ENCODE measurements at places on chromosomes 2 and 18.

DNA sequence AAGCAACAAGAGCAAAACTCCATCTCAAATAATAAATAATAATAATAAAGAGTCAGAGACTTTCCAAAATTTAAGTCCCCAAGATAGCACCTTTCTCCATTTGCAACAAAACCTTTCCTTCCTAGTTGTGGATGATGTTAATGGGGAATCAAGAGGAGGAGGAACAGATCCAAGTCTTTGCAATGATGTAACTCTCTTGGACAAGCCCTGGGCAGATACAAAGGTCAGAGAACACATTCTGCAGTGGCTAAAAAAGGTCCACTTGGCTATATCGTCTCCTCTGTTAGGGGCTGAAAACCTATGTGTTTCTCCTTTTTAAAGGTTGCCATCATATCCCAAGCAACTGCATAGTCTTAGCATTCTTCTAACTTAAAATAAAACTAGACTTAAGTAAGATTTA lies 151.1 kb downstream of the TMEM163 start:
- DNase-seq, result no peak

GRCh38 chr2:59250307-59250677 lies 1009.2 kb upstream of the FANCL start:
- no peak for DNase-seq

DNA sequence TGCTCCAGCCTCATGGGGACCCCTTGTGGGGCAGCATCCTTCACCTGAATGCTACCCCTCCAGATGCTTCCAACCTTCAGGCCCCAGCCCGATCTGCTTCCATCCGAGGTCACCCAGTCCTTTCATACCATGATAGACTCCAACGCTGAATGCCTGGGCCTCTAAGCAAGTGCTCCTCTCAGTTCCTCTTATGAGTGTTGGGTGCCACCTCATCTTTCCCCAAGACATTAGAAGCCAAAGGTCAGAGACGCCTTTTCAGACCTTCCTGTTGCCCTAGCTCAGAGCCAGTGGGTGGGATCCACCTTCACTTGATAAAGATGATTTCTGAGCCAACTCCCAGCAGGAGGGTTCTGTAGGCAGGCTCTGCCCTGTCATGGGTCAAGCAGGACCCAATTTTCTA lies 174.5 kb upstream of the MGAT5 start:
- DNase-seq, result no peak

DNA sequence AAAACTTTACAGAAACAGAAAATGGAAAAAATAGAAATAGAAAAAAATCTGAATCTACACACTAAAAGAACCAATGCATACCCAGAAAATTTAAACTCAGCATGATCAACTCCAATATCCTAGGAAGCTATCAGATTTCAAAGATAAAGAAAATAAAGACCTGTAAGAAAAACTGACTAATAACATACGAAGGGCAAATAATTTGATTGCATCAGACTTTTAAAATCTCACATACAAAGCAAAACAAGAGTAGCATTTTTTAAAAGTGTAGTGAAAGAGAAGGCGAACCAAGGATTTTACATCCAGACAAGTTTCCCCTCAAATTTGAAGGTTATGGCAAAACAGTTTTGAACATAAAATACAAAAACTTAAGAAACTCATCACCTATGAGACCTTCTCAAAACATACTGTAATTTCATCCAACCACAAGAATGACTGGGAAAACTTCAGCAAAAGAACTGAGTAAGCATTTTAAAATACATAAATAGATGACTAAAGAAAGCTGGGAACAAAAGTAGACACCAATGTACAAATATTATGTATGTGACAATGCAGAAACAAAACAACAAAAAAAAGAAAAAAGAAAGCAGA lies 54.8 kb downstream of the NBAS start:
- DNase-seq, result no peak

DNA sequence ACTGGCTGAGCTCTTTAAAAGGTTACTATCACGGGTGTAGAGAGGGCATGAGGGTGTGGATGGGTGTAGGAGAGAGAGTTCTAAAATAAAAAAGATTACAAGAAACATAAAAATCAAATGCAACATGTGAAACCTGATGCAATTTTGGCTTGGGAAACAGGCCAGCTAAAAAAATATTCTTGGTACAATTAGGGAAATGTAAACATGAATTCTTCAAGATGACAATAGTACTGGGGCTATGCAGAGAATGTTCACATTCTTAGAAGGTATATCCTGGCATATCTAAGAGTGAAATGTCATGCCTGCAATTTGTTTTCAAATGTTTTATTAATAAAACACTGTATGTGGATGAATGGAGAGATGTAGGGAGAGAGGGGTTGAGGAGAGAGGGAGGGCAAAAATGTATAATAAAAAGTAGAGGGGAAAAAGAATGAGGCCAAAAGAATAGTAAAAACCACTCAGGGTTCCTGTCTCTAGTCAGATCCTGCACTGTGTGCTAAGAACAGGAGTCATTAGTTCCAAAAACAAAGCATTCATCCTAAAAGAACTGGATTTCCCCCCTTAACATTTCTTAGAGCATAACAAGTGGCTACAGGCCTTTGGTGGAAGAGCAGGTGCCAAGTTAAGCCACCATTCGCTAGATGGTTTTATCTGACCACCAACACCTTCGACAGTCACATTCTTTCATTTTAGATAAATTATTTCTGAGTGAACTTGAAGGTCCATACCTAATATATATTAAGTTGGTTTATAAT lies 77.3 kb downstream of the LPIN2 start:
- no peak for DNase-seq

- peak; percentile 85 for DNase-seq
Observed at GRCh38 chr2:96344011-96344410, 8.4 kb downstream of the NCAPH start.

DNA sequence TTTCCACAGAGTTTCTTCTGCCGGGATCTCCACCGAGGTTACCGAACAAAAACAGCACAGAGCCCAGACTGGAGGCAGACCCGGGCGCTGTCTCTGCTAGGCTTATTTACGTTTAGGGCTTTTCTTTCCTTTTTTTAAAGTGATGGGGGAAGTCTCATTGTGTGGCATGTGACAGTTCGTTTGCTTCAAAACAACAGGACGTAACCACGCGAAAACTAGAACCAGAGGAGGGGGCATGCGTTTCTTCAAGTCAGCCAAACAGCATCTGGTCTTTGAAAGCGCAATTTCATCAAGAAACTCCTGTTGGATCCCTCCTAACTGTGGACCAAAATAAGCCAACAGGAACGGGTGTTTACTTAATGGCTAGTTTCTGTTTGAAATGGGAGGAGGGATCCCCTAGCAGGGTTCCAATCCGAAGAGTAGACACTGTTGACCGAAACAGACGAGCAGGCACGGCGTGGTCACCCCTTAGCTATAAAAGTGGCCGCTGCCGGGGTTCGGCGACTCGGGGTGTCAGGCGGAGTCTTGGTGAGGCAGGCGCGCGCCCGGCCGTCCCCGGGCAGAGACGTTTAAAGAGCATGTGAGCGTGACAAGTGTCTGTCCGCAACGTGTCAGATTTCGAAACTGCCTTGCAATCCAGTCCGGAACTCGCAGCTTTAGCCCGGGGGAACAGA lies 997 bp upstream of the TGIF1 start:
- peak; percentile 80 for DNase-seq

GRCh38 chr2:27720004-27720551 lies 51.4 kb upstream of the MRPL33 start:
- DNase-seq, result peak; percentile 80

GRCh38 chr2:39510140-39510539 lies 73.1 kb upstream of the MAP4K3 start:
- DNase-seq, result no peak

- DNase-seq, result peak; percentile 74
Observed at GRCh38 chr2:101698014-101698843, 722 bp downstream of the MAP4K4 start.

DNA sequence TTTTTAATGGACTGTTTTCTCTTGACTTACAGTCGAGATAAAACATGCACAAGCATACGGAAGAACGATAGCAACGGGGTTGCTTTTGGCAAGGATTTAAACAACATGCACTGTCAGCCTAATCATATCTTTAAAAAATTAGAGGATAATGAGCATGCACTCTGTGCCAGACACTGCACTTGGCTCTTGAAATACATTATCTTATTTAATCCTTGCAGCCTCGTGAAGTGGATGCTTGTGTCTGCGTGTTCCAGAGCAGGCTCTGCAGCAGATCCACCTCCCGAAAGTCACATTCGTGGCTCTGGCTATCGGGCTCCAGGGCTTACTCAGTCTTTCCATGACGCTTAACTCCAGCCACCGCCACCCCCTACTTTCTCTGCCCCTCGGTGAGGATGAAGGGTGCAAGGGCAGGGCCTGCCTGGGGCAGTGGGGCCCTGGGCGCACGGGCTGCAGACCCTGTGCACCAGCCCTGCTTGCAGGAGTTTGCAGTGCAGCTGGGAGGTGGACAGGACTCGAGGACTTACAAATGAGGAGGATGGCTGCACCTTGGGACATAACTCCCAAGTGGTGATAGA lies 61.7 kb downstream of the ACKR3 start:
- DNase-seq, result no peak

DNA sequence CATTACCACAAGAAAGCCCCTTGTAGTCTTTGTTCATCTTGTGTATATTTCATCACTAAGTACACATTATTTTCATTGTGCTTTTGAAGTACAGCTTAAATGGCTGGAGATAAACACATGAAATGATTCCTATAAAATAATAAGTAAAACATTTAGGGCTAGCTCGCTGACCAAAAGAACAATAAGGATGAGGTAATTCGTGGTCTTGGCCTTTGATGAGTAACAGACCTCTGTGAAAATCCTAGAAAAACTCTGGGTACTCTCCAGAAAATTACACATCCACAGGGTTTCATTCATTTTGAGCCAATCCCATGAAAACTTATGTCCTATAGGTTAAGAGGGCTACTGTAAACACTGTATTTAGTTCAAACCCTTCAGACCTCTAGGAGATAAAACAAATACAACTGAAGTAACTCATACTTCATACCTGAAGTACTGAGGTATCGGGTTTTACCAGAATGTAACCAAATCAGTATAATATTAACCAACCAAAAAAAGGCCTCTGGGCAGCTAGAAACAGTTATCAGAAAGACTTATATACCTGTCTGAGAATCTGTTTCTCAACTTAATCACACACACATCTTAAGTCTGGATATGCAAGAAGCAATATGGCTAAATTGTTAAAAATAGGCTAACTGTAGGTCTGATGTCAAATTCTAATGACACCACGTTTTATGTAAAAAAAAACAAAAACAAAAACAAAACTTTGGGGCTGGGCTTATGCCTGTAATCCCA lies 31.0 kb downstream of the CFAP36 start:
- DNase-seq, result no peak

DNA sequence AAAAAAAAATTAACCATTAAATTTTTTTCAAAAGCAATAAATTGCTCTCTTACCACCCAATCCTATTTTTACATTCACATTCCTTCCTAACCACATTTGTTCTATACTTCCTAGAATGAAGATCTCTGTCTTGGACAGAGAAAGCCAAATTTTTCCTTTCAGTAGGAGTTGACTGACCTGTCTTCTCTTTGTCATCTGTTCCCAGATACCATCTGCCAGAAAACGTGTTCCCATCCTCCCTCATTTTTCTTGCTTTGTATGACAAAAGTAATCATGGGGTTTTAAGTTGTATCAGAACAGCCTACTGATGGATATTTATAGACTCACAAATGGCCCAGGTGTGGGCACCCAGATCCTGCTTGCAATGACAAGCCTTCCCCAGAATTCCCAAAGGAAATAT lies 182.1 kb downstream of the CYP26B1 start:
- no peak for DNase-seq

GRCh38 chr2:177392373-177393202 lies at the start of gene AGPS:
Gene AGPS (plus strand): TSS chr2:177392773. CDS start chr2:177392790, 17 bp downstream.
- peak; percentile 91 for DNase-seq

- no peak for DNase-seq
Observed at GRCh38 chr2:196066291-196067087, 2.1 kb downstream of the DNAH7 start.

- DNase-seq, result no peak
Observed at GRCh38 chr2:130957915-130958314, 121.2 kb downstream of the ARHGEF4 start.

- DNase-seq, result no peak
Observed at GRCh38 chr2:138215958-138216357, 251.7 kb downstream of the HNMT start.

DNA sequence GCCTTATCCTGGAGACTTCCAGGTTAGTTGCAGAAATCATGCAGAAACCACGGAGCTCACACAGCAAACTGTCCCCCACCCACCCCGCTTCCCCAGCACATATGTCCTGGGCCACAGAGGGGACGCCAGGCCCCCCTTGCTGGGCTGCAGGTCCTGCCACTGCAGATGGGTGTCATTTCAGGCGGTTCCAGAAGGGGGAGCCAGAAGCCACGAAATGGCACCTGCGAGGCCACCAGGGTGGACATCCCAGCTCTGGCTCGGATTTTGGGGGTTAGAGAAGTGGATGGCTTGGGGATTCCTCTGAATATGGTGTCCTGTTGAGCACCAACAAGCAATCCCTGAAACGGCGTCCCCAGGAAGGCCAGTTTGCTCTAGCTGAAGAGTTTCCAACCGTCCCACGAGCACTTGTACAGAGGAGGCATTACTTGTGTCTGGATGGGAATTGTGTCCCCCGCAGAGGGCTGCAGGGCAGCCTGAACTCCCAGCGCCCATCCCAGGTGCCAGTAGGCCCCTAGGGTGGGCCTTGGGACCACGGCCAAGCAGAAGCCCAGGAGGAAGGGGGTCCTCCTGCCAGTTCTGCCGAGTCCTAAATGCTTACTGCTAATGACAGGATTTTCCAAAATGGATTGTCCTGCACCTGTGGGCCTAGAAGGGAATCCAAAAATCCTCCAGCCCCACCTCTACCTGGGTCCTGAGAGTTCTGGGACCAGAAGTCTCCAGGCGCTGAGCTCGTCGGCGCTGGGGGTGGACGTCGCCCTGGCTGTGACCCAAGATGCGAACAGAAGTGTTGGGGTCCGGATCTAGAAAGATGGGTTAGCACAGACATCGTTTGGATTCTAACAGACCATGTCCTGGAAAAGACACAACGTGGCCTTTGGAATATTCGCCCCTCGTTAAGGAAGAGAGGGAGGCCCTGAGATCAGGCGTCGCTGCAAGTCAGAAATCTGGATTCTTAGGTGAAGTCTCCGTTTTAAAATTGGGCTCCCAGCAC lies 14.6 kb upstream of the NFATC1 start:
- DNase-seq, result peak; percentile 90

DNA sequence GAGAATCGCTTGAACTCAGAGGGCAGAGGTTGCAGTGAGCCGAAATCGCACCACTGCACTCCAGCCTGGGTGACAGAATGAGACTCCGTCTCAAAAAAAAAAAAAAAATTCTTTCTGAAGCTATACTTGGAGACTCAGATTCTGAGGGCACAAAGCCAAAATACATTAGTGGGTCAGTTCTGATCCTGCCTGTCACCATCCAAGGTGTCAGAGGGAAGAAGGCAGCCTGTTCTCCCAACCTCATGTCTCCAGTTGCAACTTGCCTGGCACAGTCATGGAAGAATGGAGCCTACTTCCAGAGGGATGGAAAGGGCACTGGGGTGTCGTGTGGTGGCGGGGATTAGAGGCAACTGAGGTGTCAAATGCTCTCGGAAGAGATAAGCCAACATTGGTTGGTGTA lies 104.8 kb upstream of the GATA6 start:
- DNase-seq, result no peak

DNA sequence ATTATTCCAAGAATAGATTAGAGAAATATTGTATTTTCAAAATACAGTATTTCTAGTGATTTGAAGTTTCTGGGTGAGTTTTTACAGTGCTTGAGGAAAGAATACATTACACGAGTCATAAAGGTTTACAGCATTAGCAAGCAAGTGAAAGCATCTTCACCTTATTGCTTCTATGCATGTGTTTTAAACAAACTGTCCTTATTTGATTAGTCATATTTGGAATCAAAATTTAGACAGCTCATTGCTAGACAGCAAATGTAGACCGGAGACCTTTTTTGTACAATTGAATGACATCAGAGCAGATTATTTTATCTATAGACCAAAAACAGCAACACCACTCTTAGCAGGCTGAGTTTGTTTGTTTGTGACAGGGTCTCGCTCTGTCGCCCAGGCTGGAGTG lies 69.2 kb downstream of the FAM161A start:
- no peak for DNase-seq

Data from activated effector memory CD4-positive, alpha-beta T cell treated with anti-CD3 and anti-CD28 coated beads, Interleukin-2, amount 50 U/mL, for 16 hours (primary cell).